ENCODE measurements at places on chromosomes 5 and 9.

DNA sequence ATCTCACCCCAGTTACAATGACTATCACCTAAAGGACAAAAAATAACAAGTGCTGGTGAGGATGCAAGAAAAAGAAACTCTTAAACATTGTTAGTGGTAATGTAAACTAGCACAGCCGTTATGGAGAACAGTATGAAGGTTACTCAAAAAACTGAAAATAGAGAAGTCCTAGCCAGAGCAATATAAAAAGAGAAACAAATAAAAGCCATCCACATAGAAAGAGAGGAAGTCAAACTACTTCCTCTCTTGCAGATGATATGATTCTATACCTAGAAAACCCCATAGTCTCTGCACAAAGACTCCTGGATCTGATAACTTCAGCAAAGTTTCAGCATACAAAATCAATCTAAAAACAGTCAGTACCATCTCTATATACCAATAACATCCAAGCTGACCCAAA is 221.5 kb upstream of the FAM174A start:
- no peak for DNase-seq

GRCh38 chr5:152288499-152288898 is 116.6 kb downstream of the NMUR2 start:
- DNase-seq = no peak

DNA sequence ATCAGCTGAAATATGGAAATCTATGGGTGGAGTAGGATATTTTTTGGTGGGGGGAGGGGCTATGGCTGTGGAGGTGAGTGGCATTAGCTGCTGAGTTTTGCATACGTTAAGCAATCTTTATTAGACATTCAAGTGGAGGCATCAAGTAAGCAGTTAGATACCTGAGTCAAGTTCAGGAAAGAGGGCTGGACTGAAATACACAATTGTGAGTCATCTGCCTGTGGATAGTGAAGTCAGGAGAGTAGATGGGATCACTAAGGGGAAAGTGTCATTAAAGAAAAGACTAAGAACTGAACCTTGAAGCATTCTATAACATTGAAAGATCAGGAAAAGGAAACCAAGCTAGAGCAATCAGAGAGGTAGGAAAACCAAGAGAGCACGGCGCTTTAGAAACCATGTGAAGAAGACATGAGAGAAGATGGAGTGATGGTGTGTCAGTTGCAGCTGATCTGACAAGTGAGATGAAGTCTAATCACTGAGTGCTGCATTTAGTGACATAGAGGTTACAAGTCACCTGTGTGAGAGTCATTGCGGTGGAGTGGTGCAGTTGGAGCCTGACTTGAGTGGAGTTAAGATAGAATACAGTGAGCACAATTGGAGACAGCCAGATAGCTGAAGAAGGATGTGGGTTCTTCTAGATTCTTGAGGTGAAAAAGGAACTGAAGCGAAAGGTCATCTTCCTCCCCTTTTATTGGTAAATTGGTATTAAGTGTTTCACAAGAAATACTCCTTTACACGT is 88.7 kb downstream of the PIP5K1B start:
- no peak for DNase-seq

DNA sequence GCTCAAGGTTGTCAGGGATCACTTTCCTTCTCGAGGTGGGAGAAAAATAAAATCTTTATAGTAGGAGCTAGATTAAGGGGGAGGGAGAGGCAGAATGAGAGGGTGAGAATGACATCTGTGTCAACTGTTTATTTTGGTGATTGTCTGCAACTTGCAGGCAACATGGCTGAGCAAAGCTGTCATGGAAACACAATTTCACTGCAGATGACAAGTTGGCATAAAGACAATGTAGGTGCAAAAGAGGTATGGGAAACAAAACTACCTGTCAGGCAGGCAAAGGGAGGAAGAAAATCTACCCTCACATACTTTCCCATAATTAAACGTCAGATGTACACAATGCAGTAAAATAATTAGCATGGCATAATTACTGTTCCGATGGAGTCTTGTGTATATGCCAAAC is 167.4 kb downstream of the SLIT3 start:
- DNase-seq = no peak

- DNase-seq = no peak
Observed at GRCh38 chr9:107815782-107816560, 326.4 kb upstream of the KLF4 start.

GRCh38 chr9:134189470-134190231 is 25.3 kb upstream of the RNU6ATAC start:
- DNase-seq = no peak

GRCh38 chr9:133426011-133426410 is 3.8 kb downstream of the ADAMTS13 start:
- DNase-seq = no peak

GRCh38 chr5:4941957-4942830 is 197.9 kb upstream of the ADAMTS16 start:
- no peak for DNase-seq

GRCh38 chr5:170896779-170897178 is 35.0 kb downstream of the RANBP17 start:
- DNase-seq = no peak

- DNase-seq = no peak
Observed at GRCh38 chr5:147446523-147446922, 63.3 kb downstream of the DPYSL3 start.

- no peak for DNase-seq
Observed at GRCh38 chr9:2496169-2496568, 125.4 kb upstream of the VLDLR start.

- no peak for DNase-seq
Observed at GRCh38 chr5:160702934-160703333, 149.1 kb downstream of the ATP10B start.

DNA sequence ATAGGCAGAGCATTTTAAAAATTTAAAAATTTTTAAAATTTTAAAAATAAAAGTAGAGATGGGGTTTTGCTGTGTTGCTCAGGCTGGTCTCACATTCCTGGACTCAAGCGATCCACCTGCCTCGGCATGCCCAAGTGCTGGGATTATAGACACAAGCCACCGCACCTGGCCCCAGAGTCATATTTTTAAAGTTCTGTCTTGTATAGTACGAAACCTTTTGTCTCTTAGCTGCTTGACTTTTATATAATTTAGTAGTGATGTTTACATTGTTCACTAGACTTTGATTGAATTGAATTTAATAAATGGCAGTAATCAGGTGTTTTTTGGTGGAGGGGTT is 31.0 kb downstream of the LRRTM2 start:
- DNase-seq = no peak

- no peak for DNase-seq
Observed at GRCh38 chr9:131714821-131715220, 25.1 kb downstream of the RAPGEF1 start.

DNA sequence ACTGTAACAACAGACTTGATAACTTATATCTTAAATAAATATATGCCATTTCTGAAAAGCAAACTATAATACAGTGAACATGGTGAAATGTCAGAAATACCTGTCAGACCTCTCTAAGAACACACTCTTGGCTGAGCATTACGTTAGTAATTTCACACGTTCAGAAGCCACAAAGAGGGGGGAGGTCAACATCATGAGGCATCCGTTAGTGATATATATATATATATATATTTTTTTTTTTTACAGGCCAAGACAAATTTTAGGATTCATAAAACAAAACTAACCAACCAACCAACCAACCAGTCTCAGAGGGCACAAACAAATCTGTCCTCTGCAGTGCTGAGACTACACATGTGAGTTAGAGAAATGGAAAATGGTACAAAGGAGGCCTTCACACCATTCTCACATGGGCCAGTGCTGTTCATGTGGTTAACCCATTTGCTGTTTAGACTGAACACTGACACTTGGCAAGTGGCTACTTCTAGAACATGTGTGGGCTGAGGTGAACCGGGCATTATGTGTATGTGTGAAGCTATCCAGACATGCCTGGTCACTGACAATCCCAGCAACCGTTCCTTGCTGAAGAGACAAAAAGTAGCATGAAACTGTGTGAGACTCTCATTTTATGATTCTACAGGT is 54.5 kb downstream of the ELL2 start:
- no peak for DNase-seq

GRCh38 chr5:89090037-89090436 is 207.1 kb upstream of the MEF2C start:
- no peak for DNase-seq

DNA sequence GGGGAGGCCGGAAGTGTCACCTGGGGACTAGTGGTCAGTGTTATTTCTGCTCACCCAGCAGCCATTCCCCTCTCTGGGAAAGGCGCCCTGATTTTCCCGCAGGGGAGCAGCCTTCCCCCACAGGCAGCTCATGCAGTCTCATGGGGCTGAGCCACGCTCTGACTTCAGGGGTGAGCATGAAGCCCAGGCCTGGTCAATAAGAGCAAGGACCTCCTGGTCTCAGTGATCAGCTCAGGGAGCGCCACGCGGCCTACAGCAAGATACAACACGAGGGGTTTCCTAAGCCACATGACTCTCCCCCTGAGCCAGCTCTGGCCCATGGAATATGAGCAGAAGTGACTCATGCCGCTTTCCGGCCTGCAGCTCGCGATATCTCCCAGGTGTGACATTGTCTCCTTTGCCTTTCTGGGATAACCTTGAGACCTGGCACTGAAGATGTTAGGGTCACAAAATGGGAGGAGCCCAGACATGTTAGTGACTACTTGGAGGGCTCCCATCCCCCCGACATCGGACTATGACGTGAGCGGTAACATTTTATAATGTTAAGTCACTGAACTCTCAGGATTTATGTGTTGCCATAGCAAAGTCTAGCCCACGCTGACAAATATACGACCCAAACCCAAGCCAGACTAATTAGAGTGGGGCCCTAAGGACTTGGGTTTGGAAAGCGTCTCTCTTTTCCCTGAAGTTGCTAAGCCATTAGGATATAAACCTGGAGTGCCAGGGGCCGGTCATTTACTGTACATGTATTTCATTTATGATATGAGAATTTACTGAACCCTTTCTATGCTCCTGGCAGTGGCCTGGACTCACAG is 46.5 kb upstream of the GFPT2 start:
- no peak for DNase-seq

DNA sequence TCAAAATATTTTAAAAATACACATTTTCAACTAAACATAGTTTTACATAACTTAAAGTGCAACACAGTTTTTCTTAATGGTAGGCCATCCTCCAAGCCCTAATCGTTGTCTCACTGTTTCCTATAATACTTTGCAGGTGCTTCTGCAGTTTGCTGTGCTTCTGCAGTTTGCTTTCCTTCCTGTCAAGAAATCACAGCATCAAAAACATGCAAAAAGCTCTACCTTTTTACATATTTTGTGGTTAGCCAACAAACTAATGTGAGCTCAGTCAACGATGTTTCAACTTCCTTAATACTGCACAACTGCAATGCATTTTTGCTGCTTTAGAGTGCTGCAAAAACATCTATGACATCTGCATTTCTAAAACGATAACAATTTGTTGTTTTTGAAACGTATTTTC is 25.2 kb downstream of the EMB start:
- DNase-seq = no peak

- peak; percentile 87 for DNase-seq
Observed at GRCh38 chr9:134065612-134066419, 2.0 kb downstream of the BRD3 start.

GRCh38 chr5:156197042-156197635 is 129.8 kb upstream of the SGCD start:
- DNase-seq = no peak

DNA sequence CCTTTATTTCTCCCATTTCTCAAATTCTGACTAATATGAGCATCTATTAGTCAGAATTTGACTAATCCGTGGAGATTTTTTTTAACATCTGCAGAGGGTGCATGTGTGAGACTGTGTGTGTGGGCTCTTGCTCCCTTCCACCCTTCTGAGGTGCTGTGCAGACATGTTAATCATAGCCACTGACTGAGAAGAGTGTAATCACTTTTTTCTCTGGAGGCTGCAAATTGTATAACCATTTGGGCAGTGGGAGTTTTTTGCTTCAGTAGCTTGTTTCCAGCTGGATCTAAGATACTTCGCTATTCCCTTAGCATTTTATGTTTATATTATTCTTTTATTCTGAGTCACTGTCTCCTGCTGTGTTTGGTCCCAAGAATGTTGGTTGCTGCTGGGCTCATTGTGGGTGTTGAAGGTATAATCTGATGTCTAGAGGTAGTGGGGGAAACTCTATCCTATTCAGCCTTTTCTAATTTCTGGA is 66.2 kb downstream of the ARHGEF28 start:
- DNase-seq = peak; percentile 60

GRCh38 chr9:127174386-127175318 is 52.2 kb upstream of the ANGPTL2 start:
- no peak for DNase-seq

DNA sequence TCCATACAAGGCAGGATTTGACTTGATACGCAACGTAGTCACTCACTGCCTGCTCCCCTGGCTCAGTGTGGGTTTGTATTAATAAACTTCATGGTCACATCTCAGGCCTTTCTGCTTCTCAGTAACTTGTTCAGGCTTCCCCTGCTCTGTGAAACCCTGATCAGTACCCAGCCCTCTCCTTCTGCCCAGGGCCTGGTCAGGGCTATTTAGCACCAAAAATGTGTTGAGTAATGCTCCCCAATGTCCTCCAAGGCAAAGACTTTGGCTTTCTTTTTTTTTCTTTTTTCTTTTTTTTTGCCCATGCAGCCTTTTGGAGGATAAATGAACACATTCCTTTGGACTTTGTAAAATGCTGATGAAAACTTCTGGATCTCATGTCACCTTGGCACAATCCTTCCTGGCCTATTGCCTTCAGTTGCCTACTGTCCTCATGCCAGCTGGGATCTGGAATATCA is 399.2 kb upstream of the KLF4 start:
- no peak for DNase-seq

DNA sequence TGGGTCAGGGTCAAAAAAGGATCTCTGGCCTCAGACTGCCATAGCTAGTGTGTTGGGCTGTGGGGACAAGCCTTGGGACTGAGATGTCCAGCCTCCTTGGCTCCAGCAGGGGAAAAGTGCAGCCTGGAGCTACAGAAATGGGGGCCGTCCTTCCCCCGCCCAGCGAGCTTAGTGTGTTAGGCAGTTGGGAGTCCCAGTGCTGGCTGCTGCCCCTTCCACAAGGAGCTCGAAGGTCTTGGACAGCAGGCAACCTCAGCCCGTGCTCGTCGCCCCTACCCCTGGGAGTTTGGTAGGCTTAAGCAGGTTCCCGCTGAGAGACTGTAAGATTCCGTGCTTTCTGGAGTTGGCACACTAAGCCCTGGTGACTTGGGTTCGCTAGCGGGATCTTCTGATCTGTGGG is 293.0 kb upstream of the CDH12 start:
- DNase-seq = no peak

DNA sequence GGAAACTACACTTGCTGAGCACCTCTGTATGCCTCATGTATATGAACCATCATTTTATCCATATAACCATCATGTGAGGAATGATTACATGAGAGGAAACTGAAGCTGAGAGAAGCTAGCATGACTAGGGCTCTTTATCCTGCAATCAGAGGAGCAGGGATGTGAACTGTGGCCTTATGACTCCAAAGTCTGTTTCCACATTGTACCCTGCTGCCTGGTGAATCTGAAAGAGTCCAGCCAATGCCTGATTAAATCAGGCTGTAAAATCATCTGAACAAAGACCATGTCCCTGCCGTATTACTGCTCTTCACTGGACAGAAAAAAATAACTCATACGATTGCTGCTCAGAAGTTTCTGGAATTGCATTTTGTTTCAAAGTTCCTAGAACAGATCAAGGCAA is 67.0 kb downstream of the LPAR1 start:
- DNase-seq = no peak

GRCh38 chr9:129579294-129579693 is 41.6 kb downstream of the C9orf50 start:
- no peak for DNase-seq
